ENCODE measurements at places on chromosomes 5 and 9. TPM values are rescaled to one million over a fixed set of nuclear protein-coding genes. Genes with fewer than 3 reads are reported as not detected.

DNA sequence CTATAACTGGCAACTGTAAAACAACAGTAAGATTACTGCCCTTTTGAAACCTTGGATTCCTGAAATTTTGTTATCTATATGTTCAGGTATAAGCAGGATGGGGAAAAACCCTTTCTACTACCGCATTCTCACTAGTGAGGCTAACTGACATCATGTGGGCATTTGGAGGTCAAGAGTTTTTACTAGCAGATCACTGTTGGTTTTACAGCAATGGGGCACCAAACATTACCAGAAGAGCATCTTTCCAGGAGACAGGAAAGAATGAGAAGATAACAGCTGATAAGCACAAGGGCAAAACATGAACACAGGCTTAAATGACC lies 20.9 kb upstream of the TTC33 start:
- DNase-seq, result no peak

DNA sequence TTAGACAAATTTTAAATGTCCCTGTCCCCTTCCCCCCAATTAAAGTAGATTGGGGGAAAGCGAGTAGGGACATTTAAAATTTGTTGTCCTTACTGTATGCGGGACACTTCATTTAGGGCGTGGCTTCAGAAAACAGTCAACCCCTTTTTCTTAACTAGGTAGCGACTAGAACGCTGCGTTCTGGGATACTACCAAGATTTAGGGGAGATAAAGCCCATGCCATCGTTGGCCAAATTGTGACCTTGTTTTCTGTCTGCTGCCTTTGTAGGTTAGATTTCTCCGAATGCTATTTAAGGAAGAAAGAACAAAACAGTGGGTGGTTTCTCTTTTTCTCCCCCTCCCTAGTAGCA lies 1.2 kb downstream of the CKS2 start:
- peak; percentile 58 for DNase-seq

DNA sequence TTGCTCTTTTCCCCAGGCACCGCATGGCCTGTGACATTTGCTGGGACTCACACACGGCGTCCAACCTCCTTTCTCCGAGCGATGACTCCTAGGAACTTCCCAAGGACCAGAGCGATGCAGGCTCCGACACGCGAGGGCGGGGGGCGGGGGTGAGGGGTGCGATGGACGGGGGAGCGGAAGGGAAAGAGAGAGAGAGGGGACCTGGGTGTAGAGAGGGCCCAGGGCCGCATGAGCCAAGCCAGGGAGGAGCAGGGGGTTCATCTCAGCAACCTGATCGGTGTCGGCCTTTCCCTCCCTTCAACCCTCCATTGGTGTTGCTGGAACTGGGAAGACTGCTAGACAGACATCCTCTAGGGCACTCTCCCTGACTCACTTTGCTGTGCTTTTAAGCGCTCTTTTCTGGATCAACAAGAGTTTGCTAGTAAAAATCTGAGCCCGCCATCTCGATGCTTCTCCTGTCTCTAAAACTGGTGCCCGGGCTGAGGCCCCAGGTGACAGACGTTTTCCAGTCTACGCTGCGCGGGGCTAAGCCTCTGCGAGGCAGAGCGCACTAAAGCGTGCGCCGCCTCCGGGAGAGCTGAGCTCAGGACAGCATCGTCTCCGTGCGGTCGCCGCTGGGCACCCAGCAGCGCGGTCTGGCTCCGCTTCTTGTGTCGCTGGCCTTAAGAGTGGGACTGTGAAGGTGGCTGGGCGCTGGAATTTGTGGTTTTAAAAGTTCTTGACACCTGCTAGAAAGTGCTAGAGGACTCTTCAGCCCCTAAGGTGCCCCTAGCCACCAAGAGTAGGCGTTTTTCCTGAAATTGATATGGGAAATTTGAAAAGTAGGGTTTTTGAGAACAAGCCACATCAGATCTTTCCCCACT lies 1.0 kb upstream of the TSLP start:
- peak; percentile 56 for DNase-seq

GRCh38 chr5:76372323-76373054 lies 30.6 kb upstream of the IQGAP2 start:
- DNase-seq, result peak; percentile 92

GRCh38 chr5:97192580-97193354 lies 9.7 kb upstream of the RIOK2 start:
- DNase-seq, result no peak

GRCh38 chr9:111386386-111386785 lies 56.4 kb upstream of the OR2K2 start:
- DNase-seq, result peak; percentile 2

Gene C9
- total RNA-seq, result not detected

Gene ROR2
- total RNA-seq, result 12.9 TPM

DNA sequence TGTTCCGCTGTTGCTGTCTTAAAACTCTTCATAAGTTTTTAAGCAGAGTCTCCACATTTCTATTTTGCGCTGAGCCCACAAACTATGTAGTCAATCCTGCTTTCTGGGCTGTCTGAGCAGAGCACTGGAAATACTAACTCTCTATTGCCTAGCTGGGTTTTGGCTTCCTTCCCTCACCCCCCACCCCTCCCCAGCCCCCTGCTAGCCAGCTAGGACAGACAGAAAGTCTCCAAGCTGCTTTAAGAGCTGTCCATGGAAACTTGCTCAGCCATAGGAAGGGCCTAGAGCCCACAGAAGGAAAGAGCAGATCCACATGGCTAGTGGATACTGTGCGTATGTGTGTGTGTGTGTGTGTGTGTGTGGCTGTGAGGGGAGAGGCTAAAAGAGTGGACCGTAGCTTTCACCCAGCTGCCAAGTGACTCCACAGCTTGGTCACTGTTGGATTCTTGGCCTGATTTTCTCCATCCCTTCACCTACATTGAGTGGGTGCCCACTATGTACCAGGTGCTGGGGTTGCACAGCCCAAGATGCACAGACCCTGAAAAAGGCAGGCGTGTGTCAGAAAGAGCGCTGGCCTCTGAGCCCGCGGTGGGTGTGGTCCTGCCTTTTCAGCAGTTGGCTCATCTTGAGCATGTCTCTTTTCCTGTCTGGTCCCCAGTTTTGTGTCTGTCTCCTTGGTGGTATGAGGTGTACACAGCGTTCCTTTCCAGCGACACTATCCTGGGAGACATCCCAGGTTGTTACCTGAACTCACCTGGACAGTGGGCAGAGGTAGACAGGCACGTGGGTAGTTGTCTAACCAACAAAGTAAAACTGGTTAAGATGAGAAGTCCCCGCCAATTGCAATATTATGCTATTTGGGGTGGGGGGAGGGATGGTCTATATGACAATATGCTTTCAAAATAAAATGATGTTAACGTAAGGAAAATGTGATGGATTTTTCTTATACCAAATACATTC lies 5.4 kb upstream of the NKX2-5 start:
- no peak for DNase-seq

DNA sequence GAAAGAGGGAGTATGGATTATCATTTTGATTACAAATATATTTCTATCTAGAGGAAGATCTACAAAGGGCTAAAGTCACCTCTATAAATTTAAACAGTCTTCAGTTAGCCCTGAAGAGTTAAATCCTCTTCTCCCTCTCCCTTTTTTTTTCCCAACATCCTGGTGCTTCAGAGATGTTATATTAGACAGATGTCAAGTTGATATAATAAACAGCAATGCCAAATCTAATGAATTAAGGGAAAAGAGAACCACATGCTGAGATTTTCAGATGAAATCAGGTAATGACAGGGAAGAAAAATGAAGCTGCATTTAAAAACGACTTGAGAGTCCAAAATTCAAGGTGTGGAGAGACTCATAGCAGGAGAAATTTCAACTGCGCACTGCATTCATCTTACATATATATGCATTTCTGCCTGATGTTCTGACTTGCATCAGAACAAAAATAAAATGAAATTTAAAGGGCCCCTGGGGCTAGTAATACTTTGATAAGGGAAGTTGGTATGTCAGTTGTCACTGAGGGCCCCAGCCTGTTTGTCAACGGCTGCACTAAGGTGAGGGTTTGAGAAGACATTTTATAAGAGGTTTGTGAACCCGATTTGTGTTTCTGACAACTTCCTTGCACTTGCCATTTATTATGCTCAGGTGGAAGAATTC lies 338.9 kb upstream of the PANK3 start:
- DNase-seq, result no peak

Gene PCSK1
- 0.86 TPM for total RNA-seq

Gene LOX
- total RNA-seq, result 440 TPM

Gene MAMDC2
- not detected for total RNA-seq

All from GM23248 (cell line).